Glutamatergic neuron (in vitro differentiated cells): ENCODE measurements at places on chromosomes 16 and 17. TPM values are rescaled to one million over a fixed set of nuclear protein-coding genes. Genes with fewer than 3 reads are reported as not detected.

JPH3 gene
- total RNA-seq = 10.5 TPM

NOXO1 gene
- total RNA-seq = 1.3 TPM

DPEP3 gene
- not detected for total RNA-seq

PIK3R6 gene
- not detected for total RNA-seq

OR1A1 gene
- total RNA-seq = not detected

ETV4 gene
- total RNA-seq = not detected

GPT2 gene
- 70.7 TPM for total RNA-seq

SLC52A1 gene
- not detected for total RNA-seq

DNA sequence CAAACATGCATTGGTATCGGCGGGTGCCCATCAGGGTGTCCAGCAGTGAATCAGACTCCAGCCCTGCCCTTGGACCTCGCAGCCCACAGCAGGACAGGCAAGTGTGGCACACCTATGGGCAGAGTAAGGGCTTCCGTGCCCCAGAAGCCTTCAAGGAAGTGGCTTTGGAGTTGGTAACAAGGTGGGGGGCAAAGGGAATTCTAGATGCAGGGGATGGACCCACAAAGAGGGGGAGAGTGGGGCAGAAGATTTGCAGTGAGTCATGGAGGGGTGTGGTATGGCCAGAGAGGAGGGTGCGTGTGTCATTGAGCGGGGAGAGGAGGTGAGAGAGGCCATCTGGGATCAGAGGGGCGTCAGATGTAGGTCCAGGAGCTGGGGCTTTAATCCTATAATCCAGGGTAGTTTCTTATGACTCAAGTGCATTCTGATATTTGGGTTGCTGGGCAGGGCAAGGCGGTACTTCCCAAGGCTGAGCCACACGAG, 8.5 kb upstream of the SPNS2 start:
- peak overlapping the region; percentile 15 for H3K27ac ChIP-seq
- peaks cover 16% of the 10 kb centered on the region for H3K4me1 ChIP-seq
- peaks cover 15% of the 10 kb centered on the region for H3K27me3 ChIP-seq

GRCh38 chr17:2398182-2398581, 2.7 kb downstream of the MNT start:
- no peaks in the 10 kb centered on the region for H3K36me3 ChIP-seq
- H3K4me3 ChIP-seq = peak overlapping the region; percentile 91
- H3K27ac ChIP-seq = peak overlapping the region; percentile 87
- DNase-seq = no peak
- peaks cover 16% of the 10 kb centered on the region for H3K27me3 ChIP-seq

- H3K36me3 ChIP-seq = no peaks in the 10 kb centered on the region
- peaks cover 49% of the 10 kb centered on the region for H3K4me1 ChIP-seq
- H3K4me3 ChIP-seq = peak overlapping the region; percentile 61
- H3K27me3 ChIP-seq = peaks cover 6% of the 10 kb centered on the region
- H3K27ac ChIP-seq = peak overlapping the region; percentile 97
Measured at GRCh38 chr16:70395345-70395901, 43.5 kb downstream of the ST3GAL2 start.

- H3K27me3 ChIP-seq = peaks cover 3% of the 10 kb centered on the region
- no peaks in the 10 kb centered on the region for H3K36me3 ChIP-seq
- H3K27ac ChIP-seq = no peak overlapping the region
- H3K4me3 ChIP-seq = no peak overlapping the region
Measured at GRCh38 chr17:19370493-19370960, 7.8 kb upstream of the MAPK7 start.

DNA sequence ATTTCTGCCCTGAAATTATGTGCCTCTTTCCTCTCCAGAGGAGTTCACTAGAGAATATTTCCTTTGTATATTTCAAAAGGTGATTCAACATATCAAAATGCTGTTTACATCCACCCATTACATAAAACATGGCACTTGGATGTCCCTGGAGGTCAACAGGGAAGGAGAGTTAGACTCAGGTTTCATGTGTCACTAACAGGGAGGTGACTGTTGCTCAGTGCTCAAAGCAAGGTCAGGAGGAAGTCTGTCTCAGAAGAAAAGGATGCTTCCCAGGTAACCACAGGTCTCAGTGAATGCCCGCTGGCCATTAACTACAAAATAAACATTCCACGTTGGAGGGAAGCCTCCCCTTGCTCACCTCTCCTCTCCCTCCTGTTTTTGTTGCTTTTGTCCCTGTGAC, 198.6 kb downstream of the AXIN2 start:
- H3K27ac ChIP-seq = no peak overlapping the region
- no peak for DNase-seq
- H3K27me3 ChIP-seq = peaks cover 1% of the 10 kb centered on the region
- no peaks in the 10 kb centered on the region for H3K36me3 ChIP-seq

DNA sequence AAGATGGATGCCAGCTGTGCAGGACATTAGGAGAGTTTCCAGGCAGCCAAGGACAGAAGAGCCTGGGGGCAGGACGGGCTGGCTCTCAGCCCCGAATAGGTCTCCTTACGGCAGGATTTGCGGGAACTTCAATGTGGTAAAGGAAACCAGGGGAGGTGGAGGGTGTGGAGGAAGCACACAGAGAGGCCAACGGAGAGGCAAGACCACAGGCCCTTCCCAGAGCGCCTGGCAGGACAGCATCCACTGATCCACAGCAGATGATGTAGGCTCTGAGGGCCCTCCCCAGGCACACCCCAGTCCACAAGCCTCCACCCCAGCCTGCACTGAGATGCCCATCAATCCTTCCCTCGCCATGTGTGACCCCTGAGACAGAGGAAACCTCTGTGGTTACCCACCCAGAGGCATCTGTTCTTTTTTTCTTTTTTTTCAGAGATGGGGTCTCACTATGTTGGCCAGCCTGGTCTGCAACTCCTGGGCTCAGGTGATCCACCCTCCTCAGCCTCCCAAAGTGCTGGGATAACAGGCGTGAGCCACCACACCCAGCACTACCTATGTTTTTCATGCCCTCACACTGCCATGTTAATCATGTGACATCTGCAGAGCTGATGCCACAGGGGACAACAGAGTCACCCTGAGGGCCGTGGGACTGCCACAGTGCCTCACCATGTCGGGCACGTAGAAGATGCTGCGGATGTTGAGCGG, 19.3 kb downstream of the DNASE1 start:
- peaks cover 3% of the 10 kb centered on the region for H3K27me3 ChIP-seq
- H3K4me1 ChIP-seq = peaks cover 3% of the 10 kb centered on the region
- no peak overlapping the region for H3K4me3 ChIP-seq
- no peak overlapping the region for H3K27ac ChIP-seq
- DNase-seq = no peak
- no peaks in the 10 kb centered on the region for H3K36me3 ChIP-seq

DNA sequence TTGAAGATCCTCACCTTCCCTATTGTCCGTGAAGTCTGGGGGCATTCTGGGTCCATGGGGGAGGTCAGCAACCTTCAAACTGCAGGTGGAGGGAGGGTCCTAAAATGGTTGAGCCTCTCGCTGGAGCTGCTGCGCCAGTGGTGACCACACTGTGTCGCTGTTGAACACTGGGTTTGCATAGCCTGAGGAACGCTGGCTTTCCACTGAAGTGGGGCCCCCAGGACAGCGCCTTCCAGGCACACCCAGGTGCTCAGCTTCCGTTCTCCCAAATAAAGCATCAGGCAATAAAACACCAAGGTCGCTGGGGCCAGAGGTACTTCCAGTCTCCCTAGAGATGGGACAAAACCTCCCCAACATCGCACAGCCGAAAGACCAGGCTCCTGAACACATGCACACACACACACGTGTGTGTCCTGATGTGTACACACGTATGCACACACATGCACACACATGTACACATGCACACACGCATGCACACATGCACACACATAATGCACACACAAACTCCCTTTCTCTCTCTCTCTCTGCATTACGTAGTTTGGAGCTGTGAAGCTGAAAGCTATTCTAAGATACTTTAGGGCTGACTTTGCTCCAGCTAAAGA, 120.6 kb downstream of the IRF8 start:
- peaks cover 3% of the 10 kb centered on the region for H3K4me1 ChIP-seq
- H3K4me3 ChIP-seq = no peak overlapping the region
- peak; percentile 60 for DNase-seq
- H3K36me3 ChIP-seq = peaks cover 7% of the 10 kb centered on the region
- peaks cover 3% of the 10 kb centered on the region for H3K27me3 ChIP-seq

GRCh38 chr17:67506966-67507365, 129.9 kb downstream of the PITPNC1 start:
- no peak overlapping the region for H3K4me3 ChIP-seq
- DNase-seq = no peak
- peaks cover 6% of the 10 kb centered on the region for H3K4me1 ChIP-seq
- H3K27ac ChIP-seq = no peak overlapping the region

DNA sequence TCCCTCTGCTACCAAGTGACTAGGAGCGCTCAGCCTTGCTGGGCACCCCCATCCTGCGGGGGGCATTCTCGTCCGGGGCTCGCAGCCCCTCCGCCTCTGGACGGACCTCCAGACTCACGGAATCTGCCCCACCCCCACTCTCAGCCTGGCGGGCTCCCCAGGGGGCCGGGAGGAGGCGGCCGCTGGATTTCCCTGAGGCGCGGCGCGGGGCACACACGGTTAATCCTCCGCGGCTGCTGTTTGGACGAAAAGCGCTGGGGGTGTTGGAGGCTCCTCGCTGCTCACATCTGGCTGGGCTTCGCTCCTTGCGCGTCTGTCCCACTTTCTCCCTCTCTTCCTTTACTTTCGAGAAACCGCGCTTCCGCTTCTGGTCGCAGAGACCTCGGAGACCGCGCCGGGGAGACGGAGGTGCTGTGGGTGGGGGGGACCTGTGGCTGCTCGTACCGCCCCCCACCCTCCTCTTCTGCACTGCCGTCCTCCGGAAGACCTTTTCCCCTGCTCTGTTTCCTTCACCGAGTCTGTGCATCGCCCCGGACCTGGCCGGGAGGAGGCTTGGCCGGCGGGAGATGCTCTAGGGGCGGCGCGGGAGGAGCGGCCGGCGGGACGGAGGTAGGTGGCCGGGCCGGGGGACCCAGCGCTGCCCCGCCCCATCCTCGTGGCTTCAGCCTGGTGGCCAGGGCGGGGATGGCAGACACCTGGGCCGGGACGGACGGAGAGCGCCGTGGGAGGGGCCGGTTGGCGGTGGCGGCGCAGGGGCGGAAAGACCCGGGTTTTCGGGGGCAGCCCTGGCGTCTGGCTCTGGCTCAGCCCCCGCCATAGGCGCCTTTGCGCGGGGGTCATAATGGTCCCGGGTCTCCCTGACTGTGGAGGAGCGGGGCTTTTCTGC, at the start of gene C1QTNF1:
Gene C1QTNF1, plus strand, starts transcription at position 284 of the 886 bp plus-strand sequence. CDS start 19,800 bp downstream, outside the sequence.
- peaks cover 6% of the 10 kb centered on the region for H3K4me1 ChIP-seq
- peak; percentile 61 for DNase-seq
- H3K4me3 ChIP-seq = peak within 1 kb of the TSS; percentile 88
- H3K27me3 ChIP-seq = peaks cover 27% of the 10 kb centered on the region
- H3K36me3 ChIP-seq = no peaks in the 10 kb centered on the region

DNA sequence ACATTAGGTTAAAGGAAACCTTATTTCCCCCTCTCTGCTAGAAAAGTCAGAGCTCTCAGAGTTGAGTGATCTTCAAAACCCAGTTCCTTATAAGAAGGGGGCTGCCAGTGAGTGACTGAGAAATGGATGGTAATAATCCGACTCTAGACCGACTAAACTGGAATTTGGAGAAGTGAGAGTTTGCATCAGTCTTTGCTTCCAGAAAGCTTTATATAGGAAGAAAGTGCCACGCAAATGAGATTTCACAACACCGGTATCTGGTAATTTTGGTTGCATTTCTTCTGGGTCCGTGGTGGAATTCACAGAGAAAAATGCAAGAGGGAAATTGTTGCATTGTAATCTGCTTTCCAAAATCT, 271.4 kb downstream of the MAF start:
- no peak for DNase-seq
- H3K27ac ChIP-seq = no peak overlapping the region
- no peaks in the 10 kb centered on the region for H3K4me1 ChIP-seq
- H3K4me3 ChIP-seq = no peak overlapping the region
- H3K27me3 ChIP-seq = peaks cover 2% of the 10 kb centered on the region
- no peaks in the 10 kb centered on the region for H3K36me3 ChIP-seq

- H3K27ac ChIP-seq = no peak overlapping the region
- H3K4me3 ChIP-seq = peak overlapping the region; percentile 77
- H3K36me3 ChIP-seq = no peaks in the 10 kb centered on the region
- no peak for DNase-seq
Measured at GRCh38 chr17:38671939-38672720, 2.6 kb downstream of the EPOP start.

DNA sequence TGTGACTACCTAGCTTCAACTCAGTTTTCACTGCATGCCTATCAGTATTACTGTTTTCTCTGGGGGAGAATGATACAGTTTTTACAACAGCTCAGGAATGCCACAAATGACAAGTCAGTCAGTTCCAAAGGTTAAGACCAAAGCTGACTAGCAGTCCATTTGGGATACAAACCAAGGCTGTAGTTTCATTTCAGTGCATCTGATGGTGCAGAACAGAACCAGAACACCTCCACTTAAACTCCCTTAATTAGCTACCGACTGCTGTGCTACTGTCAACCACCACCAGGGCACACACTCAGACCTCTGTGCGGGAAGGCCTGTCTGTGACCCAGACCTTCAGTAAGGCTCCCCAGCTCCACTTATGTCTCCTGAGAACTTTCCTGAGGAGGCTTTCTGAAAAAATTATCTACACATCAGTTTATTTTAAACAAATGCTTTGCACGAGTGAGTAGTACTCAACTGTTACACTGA, 20.4 kb downstream of the NFE2L1 start:
- no peaks in the 10 kb centered on the region for H3K4me1 ChIP-seq
- H3K36me3 ChIP-seq = peaks cover 4% of the 10 kb centered on the region
- peaks cover 2% of the 10 kb centered on the region for H3K27me3 ChIP-seq
- DNase-seq = peak; percentile 36
- no peak overlapping the region for H3K4me3 ChIP-seq
- H3K27ac ChIP-seq = peak overlapping the region; percentile 44

- H3K27ac ChIP-seq = no peak overlapping the region
- H3K4me3 ChIP-seq = no peak overlapping the region
- no peaks in the 10 kb centered on the region for H3K27me3 ChIP-seq
- no peaks in the 10 kb centered on the region for H3K4me1 ChIP-seq
- H3K36me3 ChIP-seq = no peaks in the 10 kb centered on the region
Measured at GRCh38 chr17:29789196-29790170, 140.5 kb downstream of the SSH2 start.

GRCh38 chr16:9596788-9597187, 505.3 kb downstream of the HAPSTR1 start:
- H3K27ac ChIP-seq = no peak overlapping the region
- H3K4me1 ChIP-seq = no peaks in the 10 kb centered on the region
- H3K4me3 ChIP-seq = no peak overlapping the region

DNA sequence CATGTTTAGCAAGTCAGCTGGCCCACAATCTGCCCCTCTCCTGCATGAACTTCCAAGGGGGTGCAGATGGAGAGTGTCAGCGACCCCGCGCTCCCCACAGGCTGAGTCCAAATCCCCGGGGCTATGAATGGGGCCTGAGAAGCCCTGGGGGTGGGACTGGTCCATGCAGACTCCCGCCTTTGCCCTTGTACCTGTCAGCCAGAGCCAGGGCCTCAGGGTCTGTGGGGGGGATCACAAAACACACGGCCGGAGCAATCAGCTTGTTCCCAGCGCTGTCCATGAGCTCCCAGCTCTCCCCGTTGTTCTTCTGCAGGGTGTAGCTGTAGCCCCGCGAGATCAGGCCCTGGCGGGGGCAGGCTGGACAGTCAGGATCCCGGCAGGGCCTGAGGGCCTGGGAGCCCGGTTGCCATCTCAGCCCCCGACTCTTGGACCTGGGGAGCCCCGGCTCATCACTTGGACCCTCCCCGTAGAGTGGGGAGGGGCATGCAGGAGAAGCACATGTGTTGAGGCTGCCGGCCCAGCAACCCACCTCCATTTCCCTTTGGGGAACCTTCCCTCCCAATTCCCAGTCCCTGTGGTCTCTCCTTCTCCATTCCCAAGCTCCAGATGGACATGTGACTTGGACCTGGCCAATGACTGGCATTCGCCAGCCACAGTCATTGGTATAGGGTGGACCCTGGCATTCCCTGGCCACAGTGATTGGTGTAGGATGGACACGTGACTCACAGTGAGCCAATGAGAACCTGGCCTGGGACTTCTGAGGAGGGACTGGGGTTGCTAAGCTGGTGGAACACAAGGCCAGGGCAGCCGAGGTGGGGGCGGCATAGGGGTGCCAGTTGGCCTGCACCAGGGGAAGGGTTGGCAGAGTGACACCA, 42.4 kb downstream of the PPL start:
- H3K27ac ChIP-seq = no peak overlapping the region
- peaks cover 6% of the 10 kb centered on the region for H3K4me1 ChIP-seq
- H3K27me3 ChIP-seq = peaks cover 3% of the 10 kb centered on the region
